ENCODE measurements at places on chromosomes 7 and 10.

GRCh38 chr10:34079702-34080484, 735.2 kb downstream of the PARD3 start:
- no peak for DNase-seq

DNA sequence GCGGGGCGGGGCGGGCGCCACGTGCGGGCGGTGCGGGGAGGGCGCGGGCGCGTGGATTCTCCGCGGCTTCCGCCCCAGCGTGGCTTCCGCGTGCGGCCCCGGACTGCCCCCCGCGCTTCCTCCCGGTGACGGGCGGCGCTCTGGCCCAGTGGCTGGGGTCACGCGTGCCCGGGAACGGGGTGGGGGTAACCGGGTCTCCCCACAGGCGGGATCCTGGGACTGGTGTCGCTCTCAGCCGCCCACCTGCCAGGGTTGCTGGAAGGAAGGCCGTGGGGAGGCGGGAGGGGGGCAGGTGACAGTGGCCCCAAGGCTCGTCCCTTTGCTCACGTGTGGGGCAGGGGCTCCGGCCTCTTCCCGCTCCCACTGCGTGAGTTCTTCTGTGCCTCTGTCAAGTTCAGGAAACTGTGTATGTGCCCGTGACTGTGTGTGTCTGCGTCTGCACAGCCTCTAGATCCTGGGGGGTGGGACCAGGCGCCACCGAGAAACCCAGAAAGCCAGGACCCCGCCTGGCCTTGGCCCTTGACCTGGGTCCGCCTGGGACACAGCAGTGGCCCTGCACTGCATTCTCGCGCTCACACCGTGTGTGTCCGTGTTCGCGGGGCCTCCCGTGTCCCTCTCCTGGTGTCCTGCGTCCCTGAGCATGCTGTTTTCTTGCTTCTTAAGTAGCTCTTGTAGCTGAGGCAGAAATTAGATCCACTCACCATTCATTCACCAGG, 919 bp downstream of the MAFK start:
- no peak for DNase-seq

GRCh38 chr7:117249696-117250095, 73.2 kb downstream of the WNT2 start:
- no peak for DNase-seq

- no peak for DNase-seq
Measured at GRCh38 chr7:131604841-131605279, 48.4 kb upstream of the PODXL start.

DNA sequence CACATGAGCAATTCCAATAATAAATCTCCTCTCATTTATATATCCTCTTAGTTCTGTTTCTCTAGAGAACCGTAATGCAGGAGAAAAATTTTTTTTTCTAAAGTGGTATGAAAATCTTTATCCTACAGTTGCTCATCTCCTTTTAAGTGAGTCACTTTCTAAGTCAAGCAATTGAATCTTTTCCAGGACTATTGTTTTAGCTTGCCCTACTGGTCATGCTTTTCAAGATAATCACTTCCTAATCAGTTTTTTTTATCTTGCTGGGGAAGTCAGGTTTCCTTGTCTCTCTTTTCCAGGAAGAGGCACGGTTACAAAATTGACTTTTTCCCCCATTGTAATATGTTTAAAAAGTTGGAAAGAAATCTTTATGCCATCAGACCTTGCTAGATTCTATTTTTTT, 44.0 kb downstream of the INPP5F start:
- DNase-seq: no peak

All from neural progenitor cell (in vitro differentiated cells).